ENCODE measurements at places on chromosomes 6 and 20.

- DNase-seq, result no peak
Measured at GRCh38 chr6:109056661-109057060, 38.0 kb downstream of the SESN1 start.

GRCh38 chr6:35678814-35679213 lies 9.9 kb downstream of the FKBP5 start:
- no peak for DNase-seq

- DNase-seq, result no peak
Measured at GRCh38 chr6:125784365-125784764, 6.4 kb upstream of the NCOA7 start.

DNA sequence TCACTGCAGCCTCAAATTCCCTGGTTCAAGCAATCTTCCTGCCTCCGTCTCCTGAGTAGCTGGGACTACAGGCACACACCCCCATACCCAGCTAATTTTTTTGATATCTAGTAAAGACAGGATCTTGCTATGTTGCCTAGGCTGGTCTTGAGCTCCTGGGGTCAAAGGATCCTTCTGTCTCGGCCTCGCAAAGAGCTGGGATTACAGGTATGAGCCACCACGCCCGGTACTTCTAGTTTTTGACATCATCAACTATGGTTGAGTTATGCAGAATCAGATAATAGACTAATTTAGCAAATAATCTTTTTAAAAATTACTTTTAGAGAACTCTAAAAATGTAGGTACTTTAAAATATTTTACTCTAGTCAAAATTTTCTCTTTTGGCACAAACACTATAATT lies 166.2 kb downstream of the SOX4 start:
- no peak for DNase-seq

DNA sequence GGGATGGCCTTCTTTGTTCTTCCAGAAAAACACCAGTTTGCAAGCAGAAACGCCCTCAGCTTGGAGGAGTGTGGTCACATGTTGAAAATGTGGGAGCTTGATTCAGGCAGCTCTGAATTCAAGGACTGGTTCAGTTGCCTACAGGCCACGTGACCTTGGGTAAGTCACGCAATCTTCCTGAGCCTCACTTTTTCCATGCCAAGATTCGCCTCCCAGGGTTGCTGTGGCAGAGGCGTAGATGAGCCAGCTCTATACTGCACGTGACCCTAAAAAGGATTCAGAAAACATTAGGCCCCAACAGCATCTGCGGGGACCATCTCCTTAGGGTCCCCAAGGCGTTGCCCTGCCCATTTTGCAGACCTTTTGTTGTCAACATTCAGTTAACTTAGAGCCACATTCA lies 112.0 kb upstream of the SNX9 start:
- no peak for DNase-seq

GRCh38 chr6:152905551-152906299 lies 77.1 kb downstream of the FBXO5 start:
- no peak for DNase-seq

DNA sequence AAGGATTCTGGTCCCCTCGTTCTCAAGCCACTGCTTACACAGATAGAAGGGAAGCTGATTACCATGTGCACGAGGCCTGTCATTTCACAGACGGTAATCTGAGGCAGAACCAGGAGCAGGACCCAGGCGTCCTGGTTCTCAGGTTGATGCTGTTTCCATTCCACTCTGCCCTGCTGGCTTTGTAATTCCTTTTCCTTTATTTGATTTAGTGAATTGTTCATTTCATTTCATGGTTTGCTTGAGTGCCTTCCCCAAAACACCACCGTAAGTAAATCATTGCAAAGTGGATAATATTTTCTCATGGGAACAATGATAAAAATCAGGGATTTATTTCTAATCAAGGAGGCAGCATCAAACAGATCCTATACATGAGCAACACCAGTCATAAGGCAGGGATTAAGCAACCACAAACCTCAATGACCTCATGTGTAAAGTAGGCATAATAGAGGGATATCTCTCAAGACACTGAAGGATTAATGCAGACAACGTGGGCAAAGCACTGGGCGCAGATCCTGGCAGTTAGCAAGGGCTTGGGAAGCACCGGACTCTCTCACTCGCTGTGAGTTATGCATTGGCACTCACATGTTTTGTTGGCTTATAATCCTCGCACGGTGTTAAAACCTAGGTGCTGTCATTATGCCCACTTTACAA lies 229.5 kb upstream of the FOXQ1 start:
- no peak for DNase-seq

- DNase-seq, result no peak
Measured at GRCh38 chr6:82891076-82891475, 174.6 kb downstream of the UBE3D start.

DNA sequence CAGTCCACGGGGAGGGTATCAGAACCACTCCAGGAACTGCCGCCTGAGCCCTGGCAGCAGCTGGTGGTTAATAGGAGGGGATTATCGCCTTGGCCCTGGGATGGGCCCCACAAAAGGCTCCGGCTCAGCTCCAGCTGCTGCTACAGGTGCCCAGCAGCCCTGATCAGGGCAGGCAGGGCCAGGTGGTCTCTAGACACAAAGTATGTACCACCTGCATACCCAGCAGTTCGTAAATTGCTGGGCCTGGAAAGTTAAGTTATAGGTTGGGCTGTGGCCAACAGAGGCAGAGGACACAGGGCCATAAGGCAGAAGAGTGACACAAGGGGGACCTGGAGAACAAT lies 35.1 kb downstream of the RRBP1 start:
- no peak for DNase-seq

- DNase-seq, result no peak
Measured at GRCh38 chr6:42702200-42702599, 20.2 kb downstream of the PRPH2 start.

DNA sequence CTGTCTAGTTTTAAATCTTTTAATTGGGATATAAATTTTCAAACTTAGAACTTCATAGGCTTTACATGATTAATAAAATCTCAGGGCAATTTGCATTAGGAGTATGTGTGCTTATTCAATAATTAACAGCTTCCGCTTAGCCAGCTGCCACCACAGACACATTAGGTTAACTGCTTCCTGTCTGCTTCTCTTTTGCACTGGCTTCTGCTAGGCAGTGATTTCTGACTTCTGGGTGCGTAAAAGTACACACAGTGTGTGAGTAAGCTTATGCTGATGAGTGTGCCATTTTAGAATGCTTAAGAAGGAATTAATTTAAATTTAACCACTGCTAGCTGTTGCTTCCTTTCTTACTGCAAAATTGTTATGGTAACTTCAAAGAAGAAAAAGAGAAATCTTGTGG lies 73.9 kb downstream of the F13A1 start:
- no peak for DNase-seq
